Activated naive CD4-positive, alpha-beta T cell treated with anti-CD3 and anti-CD28 coated beads, Interleukin-2, amount 50 U/mL, for 72 hours (primary cell): ENCODE measurements at places on chromosomes 1 and 21. TPM values are rescaled to one million over a fixed set of nuclear protein-coding genes. Genes with fewer than 3 reads are reported as not detected.
A peak's percentile ranks its signal among the peaks of the same experiment; 100 is the strongest.

SAMD11 gene
- not detected for total RNA-seq

DNA sequence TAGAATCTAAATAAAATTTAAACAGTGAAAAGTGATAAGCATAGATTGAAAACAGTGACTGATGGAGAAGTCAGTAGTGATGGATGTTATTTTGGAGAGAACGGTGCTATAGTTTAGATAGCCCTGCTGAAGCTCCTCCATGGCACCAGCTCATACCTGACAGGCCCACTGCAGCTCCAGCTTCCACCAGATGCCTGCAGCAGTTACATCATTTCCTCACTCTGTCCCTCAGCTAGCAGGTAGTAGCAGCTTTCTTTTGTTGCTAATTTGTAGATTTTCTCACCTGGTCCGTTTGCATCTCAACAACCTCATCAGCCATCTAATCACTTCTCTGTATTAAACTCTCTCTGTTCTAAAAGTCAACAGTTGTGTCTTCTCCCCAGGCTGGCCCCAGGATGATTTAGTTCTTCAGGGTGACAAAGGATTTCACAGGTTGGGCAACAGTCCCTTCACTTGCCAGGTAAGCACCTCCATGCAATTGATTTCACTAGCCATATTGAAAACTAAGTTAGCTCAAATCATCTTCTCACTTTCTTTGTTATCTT lies 128.3 kb downstream of the LMX1A start:
- DNase-seq, result no peak

DNA sequence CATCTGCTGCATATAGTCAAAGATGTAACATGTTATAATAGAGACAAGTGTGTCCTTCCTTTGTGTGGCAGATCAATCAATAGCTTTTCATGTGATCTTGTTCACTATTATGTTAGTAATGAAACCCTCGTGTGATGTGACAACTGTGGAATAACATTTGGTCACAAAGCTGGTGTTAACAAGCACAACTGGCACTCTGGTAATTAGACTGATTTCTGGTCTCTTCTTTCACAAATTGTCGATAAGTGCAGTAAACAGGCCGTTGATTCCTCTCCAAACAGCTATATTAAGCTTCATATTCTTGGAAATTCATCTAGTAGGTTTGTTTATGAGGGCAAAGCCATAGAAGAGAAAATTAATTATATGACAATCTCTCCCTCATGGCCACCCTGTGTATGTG lies 616.7 kb upstream of the PTBP2 start:
- no peak for DNase-seq

CD1D gene
- not detected for total RNA-seq

ZNF672 gene
- total RNA-seq, result 46.4 TPM

DNA sequence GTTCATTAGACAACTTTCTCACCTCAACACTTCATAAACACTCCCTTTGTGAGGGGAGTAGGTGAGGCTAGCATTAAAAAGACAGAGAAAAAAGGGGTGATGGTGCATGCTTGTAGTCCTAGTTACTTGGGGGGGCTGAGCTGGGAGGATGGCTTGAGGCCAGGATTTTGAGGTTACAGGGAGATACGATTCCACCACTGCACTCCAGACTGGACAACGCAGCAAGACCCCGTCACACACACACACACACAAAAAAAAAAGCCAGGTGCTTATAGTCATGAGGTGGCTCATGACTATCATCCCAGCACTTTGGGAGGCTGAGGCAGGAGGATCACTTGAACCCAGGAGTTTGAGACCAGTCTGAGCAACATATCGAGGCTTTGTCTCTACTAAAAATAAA lies 29.6 kb downstream of the GON4L start:
- DNase-seq, result no peak

GRCh38 chr1:55813618-55814017 lies 598.5 kb upstream of the USP24 start:
- DNase-seq, result no peak

DNA sequence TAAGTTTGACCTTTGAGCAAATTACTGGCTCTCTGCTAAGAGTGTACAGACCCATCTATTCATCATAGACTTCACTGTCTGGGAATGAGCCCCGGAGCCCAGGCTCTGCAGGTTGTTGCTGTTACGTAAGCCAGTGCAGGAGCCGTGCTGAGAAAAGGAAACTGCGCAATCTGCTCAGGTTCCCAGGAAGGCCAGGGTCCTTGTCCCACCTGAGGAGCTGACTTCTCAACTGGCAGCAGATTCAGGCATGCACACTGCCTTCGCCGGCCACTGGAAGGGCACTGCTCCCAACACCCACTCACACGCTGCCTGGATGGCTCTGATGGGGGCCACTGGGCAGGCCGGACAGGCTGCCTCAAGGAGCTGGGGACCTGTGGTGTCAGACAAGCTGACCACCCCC lies 19.5 kb downstream of the RCAN1 start:
- DNase-seq, result no peak

GRCh38 chr1:75338616-75339483 lies 204.7 kb downstream of the LHX8 start:
- no peak for DNase-seq

DNA sequence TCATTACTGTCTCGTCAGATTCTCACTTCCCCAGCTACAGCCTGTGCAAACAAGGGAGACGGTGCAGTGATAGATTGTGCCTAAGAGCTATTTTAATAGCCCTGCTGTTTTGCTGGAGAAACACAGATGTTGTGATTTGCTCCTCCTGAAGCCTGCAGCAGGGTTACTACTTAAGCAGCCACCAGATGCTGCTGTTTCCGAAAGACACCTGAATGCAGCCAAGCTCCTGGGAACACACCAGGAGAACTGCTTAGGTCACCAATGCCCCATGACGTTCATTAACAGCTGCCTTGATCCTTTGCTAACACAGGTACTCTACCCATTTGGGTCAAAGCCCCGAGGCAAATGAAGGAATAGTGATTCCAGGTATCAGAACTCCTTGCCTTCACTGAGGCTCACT lies 411.8 kb upstream of the DAB1 start:
- DNase-seq, result no peak

HSD11B1 gene
- 5.2 TPM for total RNA-seq

- no peak for DNase-seq
Observed at GRCh38 chr1:33327587-33328325, 6.9 kb upstream of the A3GALT2 start.

DAB1 gene
- not detected for total RNA-seq

KCND3 gene
- not detected for total RNA-seq

PLA2G4A gene
- total RNA-seq, result 0.27 TPM

DNA sequence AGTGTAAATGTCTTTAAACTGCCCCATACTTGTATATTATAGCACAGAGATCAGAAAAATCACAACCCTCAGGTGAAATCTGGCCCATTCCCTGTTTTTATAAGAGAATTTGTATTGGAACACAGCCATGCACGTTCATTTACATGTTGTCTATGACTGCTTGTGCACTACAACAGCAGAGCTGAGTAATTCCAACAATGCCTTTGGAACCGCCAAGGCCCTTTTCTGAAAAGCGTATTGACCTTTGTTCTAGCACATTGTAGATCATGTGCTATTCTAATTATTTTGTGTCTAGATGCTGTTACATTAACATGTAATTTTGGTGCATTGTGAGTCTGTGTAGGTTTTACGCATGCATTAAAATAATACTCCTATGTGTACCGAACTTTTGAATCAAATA lies 339.6 kb downstream of the CHRM3 start:
- DNase-seq, result no peak

MFN2 gene
- 62.3 TPM for total RNA-seq

OR2T2 gene
- not detected for total RNA-seq

LGALS8 gene
- total RNA-seq, result 132 TPM

DNA sequence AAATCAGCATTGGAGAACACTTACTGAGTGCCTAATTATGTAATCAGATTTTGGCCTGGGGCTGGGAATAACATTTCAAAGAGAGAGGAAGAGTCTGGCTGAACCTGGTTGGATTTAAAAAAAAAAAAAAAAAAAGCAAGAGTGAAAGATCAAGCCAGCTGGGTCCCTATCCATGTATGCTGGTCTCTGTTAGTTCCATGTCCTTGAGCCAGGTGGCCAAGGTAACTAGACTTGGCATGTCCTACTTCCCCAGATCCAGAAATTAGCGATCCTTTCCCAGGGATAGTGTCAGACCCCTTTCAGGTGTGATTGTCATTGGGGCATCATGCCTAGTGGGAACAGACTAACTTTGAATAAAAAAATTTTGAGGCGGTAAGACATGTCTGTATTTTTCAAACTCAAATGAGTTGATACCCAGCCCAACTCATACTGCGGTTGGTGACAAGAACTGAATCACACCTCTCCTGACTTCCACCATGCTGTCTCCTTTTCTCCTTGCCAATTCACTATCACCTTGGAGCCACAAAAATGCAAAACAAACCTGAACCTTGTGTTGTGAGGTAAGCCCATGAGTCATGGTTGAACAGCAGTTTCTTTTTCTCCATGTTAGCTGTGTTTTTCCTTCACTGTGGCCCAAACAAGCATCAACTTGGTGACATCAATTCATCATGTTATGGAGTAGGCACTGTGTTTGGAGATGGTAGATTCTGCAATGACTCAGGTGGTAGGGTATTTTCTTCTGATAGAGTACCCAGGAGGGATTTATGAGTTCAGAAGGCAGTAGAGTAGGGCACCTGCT lies 24.5 kb upstream of the PPP2R5A start:
- DNase-seq, result peak; percentile 18

DNA sequence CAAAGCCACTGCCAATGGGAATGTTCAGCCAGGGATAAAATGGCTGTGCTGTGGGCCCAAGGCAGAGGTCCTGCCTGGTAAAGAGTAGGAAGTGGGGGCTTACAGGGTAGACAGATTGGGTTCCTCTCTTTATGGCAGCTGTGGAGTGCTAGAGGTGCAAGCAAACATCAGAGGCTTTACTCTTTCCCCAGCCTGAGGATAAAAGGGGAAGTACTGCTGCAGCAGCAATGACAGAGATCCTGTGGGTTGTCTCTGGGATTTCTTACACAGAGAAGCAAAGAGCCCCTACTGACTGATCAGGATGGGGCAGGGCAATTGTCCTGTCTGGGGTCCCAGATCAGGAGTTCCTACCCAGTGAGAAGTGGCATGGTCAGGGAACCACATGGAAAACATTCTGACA lies 54.2 kb downstream of the DRAM2 start:
- no peak for DNase-seq

GRCh38 chr21:24420689-24421088 lies 1186.6 kb downstream of the MRPL39 start:
- DNase-seq, result no peak

GPATCH4 gene
- 26.1 TPM for total RNA-seq

GRCh38 chr1:47843781-47844557 lies 153.2 kb downstream of the TRABD2B start:
- peak; percentile 31 for DNase-seq

DNA sequence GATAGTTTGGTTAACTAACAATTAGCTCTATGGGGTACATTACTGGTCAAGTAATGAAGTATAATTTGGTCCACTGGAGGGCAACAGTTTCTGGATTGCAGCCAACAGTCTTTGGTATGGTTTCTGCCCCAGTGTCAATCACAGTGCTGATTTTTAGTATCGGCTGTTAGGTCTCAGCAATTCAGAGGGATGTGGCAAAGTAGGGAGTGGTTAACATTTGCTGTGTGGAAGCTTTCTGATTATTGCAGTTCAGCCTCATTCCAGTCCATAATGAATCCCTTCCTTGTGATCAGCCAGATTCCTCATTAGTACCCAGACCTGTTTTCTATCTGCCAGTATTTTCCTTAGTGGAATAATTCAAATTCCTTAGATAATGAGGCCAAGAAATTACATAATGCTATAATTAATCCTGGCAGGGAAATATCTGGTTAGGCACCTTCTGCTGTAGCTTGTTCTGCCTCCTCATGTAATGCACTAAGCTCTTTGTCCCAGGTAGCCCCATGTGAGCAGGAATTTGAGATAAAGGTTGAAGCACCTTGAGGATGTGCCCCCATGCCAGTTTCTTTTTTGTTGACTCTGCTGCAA lies 14.0 kb downstream of the F3 start:
- no peak for DNase-seq

DNA sequence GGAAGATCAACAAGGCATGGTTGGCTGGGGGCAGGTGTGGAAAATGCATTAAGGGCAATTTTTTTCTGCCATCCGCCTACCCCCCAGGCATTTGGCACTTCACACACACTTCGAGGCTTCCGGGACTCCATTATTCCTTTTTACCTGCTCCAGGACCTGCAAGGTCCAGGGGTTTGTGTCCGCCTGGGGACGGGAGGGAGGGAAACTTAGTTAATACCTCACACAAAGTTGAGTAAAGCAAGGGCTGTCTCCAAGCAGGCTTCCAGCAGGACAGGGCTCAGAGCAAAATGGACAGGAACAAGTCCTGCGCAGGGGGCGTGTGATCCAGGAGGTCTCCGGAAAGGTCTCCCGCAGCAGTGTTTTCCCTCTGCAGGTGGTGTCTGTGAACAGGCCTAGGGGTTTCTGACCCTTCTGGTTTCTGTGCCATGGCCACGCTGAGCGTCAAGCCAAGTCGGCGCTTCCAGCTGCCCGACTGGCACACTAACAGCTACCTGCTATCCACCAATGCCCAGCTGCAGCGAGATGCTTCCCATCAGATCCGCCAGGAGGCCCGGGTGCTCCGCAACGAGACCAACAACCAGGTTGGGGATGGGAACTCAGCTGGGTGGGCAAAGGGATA lies 712 bp downstream of the TEKT2 start:
- DNase-seq, result no peak

NEK7 gene
- 45.5 TPM for total RNA-seq

DNA sequence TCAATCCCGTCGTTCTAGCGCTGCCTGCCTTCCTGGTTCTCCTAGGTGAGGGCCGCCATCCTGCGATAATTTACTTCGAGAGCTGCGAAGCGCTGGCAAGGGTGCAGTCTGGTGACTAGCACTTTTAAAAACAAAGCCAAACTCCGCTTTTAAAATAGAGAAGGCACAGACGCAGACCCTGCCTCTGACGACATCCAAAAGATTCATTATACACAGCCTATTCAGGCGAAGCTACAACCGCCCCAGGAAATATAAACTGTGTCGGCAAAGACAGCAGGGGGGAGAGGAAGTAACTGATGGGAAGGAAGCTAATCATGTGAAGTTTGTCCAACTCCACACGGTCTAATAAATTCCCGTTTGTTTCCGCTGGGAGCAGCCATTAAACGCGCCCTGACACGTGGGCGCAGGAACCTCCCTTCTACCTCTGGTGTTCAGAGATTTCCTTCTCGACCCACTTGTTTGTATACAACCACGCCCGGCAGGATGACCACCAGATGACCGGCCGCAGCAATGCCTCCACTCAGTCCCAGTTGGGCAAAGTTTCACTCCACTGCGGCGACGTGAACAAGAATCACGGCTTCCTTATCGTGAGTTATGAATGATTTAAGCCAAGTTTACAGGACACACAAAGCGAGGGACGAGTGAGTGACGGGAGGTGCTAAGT lies 1.3 kb downstream of the GNG12 start:
- DNase-seq, result no peak

- no peak for DNase-seq
Observed at GRCh38 chr21:42200906-42201614, 17.9 kb upstream of the ABCG1 start.

- DNase-seq, result no peak
Observed at GRCh38 chr1:223102797-223103533, 40.1 kb downstream of the TLR5 start.

DNA sequence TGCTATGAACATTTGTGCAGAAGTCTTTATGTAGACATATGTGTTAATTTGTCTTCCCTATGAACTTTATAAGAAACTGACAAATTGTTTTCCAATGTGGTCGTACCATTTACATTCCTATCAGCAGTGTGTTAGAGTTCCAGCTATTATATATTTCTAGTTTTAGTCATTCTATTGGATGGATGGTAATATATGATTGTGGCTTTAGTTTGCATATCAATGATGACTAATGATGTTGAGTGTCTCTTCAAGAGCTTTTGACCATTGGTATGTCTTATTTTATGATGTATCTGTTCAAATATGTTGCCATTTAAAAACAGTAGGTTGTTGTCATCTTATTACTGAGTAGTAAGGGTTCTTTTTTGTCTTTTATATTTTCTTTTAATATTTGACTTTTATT lies 16.2 kb upstream of the ZNF326 start:
- no peak for DNase-seq

GRCh38 chr1:116950517-116951199 lies 40.9 kb downstream of the PTGFRN start:
- no peak for DNase-seq
